ENCODE measurements at places on chromosomes 11 and 22.
A peak's percentile ranks its signal among the peaks of the same experiment; 100 is the strongest.

- DNase-seq: no peak
These were observed 32.9 kb downstream of the ARVCF start for GRCh38 chr22:19983741-19984140.

DNA sequence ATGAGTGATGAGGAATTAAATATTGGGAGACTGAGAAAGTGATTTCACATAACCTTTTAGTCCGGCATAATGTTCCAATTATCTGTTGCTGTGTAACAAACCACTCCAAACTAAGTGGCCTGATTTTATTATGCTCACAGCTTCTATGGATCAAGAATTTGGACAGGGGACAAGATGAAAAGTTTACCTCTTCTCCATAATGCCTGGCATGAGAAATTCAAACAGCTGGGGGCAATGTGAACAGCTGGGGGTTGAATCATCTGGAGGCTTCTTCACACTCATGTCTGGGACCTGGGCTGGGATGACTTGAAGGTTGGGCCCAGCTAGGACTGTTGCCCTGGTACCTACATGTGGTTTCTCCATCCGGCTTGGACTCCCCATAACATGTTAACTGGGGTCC is 99.4 kb upstream of the DRD2 start:
- no peak for DNase-seq

DNA sequence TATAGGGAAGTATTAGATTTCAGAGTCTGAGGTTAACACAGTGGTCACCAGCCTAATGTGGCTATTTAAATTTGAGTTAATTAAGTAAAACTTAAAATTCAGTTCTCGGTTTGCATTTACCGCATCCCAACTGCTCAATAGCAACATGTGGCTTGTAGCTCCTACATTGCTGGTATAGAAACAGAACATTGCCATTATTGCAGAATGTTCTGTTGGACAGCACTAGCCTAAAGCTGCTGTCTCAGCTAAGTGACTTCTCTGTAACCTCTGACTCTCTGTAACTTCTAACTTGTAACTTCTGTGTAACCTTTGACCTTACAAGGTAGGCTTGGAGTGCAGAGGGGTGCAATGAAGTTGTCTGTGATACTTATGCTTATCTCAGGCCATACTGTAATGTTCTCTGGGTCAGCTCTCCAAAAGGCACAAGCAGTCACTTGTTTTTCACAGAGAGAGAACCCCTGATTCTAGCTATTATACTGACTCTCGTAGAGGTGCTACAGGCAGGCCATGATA is 78.7 kb downstream of the ZNRF3 start:
- DNase-seq: no peak

DNA sequence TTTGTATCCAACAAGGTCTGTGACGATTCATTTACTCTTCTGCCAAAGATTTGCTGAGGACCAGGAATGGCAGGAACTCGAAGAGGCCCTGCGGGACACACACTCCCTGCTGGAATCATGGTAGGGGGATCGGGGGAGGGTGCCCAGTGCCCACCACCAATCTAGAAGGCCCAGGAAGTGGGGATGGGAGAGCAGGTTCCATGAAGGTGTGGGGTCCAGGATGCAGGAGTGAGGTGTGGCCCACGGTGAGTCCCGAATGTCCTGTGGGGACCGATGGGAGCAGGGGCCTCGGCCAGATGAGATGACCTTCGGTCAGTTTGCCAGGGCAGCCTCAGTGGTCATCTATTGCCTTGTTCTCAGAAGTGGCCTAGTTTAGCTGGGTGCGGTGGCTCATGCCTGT is 492.7 kb downstream of the BRD1 start:
- no peak for DNase-seq

DNA sequence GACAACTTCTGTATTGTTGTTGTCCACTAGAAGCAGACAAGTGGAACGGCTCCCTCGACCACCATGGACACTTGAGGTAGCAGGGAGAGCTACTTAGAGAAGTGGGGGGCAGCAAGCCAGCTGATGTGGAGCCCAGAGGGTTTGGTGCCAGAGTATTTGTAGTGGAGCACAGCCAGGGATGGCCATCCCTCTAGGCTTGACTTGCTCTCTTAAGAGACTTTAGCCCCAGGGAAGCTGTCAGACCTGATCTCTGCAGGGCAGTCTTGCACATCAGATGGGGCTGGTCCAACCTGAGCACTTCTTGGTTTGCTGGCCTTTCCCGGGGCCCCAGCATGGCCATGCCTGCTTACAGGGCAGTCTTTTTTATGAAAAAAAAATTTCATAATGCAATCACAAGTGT is 15.0 kb upstream of the TMEM135 start:
- no peak for DNase-seq

- DNase-seq: no peak
These were observed 5.2 kb upstream of the MAP6 start for GRCh38 chr11:75673977-75674582.

DNA sequence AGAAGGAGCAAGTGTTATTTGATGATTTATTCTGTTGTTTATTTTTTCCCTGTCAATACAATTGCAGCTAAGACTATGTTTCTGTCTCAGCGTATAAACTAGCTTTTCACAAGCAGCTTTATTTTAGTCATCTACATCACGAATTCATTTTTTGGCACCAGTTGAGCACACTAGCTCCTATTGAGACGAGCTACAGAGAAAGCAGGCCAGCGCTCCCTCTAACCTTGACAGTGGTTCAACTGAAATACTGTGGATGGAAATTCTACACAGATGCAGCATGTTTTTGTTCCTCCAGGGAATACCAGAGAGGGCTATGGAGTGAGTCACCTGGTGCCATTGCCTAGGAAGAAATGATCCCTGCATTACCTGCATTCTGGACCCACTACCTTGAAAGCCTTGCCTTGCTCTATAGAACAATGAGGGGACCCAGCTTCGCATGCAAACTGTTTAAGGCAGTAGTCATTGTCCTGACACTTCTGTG is 108.2 kb upstream of the ARHGAP42 start:
- no peak for DNase-seq

- no peak for DNase-seq
These were observed 50.9 kb downstream of the AP2A2 start for GRCh38 chr11:976431-977160.

GRCh38 chr22:46731246-46732040 is 6.6 kb downstream of the CERK start:
- DNase-seq: no peak

DNA sequence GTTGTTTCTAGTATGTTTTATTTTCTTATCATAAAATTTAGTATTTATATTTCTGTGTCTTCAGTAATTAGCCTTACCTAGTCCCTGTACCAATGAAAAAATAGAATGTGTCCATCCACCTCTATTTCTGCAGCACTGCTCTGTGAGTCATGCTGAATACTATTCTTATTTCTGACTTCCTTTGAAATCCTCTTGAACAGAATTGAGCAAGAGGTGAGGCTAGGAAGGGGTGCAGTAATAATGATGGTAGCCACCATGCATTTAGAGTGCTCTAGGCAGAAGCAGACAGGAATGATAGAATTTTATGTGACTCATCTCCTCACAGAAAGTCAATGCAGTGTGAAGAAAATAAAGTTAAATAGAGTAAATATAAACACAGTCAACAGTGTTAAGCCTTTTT is 60.0 kb downstream of the OR10A6 start:
- no peak for DNase-seq

DNA sequence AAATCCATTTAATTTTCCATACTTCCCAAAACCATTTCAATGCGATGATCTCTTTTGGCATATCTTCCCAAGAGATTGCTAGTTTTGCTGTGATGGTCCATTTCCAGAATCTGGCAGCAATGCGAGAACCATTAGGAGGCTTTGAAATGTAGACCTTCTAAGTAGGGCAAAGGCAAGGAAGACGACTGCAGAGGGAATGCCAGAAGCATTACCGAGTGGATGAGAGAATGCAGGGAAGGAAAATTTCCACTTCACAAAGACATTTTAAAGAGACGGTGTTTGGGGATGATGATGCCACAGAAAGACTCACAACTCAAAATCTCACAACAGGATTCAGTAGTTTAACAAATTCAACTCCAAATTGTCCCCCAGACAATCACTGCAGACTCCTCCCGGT is 471 bp upstream of the CEP126 start:
- DNase-seq: no peak

DNA sequence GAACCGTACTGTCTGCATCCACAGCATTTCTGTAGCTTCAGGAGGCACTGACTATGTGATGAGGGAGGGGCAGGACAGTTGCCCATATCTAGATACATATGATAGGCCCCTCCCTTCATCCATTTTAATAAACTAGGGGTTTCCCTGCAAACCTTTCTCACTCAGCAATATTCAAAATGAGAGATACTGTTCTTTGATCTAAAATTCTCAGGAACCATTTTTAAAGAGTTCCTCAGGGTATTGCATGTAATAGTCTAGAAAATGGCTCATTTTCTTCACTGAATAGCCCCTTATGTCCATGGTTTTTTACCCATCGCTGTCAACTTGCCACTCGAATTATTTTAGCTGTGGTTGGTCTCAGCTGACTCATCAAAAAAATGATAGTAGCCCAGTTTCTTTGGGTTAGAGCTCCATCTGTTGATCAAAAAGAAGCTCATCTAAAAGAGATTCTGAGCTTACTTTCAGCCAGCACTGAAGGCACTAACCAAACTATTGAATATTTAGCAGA is 37.0 kb upstream of the DNAJB7 start:
- peak; percentile 9 for DNase-seq

GRCh38 chr22:37744589-37744988 is 47.7 kb downstream of the TRIOBP start:
- no peak for DNase-seq

DNA sequence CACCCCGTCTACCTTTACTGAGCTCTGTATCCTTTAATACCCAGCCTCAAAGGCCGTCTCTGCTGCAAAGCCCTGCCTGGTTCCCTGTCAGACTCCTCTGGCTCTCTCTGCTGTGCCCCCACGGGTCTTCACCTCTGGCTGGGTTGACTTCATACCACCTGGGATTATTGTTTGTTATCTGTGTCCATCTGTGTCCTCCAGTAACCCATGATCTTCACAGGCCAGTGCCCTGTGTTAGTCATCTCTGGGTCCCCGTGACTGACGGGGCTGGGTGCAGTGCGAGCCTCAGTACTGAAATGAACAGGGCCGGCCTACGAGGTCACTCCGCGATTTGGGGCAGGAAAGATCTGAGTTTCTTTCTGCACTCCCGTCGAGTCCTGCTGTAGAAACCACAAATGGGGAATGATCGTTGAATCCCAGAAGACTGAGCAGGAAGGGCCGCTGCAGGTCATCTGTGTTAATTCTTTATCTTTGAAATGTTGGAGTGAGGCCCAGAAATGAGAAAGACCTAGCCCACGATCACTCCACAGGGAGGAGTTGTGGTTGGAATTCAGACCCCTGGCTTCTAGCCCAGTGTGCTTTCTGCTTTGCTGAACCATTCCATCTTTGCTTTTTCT is 12.3 kb upstream of the TUB start:
- no peak for DNase-seq

GRCh38 chr22:29457730-29458129 is 19.3 kb downstream of the RFPL1 start:
- no peak for DNase-seq

- DNase-seq: no peak
These were observed 10.9 kb downstream of the PRCP start for GRCh38 chr11:82889133-82890001.

DNA sequence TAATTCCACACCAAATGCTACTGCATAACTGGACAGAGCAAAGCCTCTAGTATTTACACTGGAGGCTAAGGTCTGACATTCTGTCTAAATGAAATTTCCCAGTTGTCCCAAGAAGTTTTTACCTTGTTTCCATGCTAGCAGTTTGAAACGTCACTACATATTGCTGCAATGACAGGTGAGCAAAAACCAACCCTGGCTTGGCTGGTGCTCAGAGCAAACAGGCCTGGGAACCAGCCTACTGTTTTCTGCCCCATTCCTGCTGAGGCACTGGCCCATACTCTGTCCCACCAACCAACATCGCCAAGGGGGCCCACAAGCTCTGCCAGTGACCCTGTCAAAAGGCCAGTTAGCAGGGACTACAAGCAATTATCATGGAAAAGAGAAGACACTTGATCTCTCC is 131.1 kb downstream of the MPPED2 start:
- no peak for DNase-seq

DNA sequence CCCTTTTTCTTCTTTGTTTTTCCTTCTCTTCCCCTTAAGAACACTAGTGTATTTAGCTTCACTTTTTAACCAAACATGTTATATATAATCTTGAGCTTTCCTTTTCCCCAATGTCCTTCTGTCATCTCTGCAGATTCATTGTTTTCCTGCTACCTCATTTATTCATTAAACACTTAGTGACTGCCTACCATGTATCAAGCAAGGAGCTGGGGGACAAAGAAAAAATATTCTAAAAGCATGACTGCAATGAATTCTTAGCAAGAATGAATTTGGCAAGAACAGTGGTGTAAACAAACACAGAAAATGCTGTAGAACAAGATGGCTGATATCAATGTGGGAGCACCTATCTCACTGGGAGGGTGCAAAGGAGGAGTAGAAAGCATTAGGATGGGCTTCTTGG is 247.0 kb upstream of the CCDC90B start:
- DNase-seq: no peak

DNA sequence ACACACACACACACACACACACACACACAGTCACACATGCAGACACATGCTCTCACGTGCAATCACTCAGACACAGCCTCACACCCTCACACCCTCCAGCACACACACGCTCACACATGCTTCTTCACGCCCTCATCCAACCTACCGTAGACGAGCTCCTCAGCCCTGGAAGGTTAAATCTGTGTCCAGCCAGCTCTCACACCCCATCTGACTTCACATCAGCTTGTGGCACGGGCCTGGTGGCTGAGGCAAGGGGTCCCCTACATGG is 1.3 kb upstream of the SCUBE1 start:
- no peak for DNase-seq

DNA sequence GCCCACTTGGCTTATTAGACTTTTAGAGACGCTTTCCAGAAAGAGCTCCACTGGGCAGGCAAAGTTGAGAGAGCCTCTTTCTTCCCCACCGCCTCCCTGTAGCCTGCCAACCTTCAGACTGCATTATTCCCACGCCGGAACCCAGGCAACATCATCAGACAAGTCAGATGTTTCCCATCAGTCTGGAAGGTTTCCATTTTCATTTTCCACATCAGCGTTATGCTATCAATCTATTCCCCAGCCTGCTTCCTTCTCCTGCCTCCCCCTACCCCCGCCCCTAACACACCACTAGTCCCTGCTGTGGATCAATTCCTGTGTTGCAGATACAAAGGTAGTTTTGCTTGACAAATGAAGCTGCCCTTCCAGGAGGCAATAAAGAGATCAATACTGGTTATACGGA is 184.8 kb downstream of the DSCAML1 start:
- DNase-seq: no peak

DNA sequence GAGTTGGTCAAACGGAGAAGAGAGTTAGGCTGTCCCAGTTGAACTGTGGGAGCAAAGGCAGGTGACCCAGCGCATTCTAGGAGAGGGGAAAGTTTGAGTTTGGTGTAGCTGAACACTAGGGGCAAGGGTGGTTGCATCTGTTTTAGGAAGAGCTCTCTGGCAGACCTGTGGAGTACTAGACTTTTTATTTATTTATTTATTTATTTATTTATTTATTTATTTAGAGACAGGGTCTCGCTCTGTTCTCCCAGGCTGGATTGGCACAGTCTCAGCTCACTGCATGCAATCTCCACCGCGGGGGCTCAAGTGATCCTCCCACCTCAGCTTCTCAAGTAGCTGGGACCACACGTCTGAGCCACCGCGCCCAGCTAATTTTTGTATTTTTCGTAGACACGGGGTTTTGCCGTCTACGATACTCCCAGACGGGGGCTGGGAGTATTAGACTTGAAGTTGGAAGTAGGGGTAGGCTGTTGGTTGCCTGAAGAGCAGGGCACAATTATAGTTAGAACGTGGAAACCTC is 950 bp upstream of the ACER3 start:
- no peak for DNase-seq
